Activated T-cell treated with anti-CD3 and anti-CD28 coated beads, Interleukin-2, amount 50 U/mL, for 48 hours (primary cell): ENCODE measurements at places on chromosomes 12 and 14.

DNA sequence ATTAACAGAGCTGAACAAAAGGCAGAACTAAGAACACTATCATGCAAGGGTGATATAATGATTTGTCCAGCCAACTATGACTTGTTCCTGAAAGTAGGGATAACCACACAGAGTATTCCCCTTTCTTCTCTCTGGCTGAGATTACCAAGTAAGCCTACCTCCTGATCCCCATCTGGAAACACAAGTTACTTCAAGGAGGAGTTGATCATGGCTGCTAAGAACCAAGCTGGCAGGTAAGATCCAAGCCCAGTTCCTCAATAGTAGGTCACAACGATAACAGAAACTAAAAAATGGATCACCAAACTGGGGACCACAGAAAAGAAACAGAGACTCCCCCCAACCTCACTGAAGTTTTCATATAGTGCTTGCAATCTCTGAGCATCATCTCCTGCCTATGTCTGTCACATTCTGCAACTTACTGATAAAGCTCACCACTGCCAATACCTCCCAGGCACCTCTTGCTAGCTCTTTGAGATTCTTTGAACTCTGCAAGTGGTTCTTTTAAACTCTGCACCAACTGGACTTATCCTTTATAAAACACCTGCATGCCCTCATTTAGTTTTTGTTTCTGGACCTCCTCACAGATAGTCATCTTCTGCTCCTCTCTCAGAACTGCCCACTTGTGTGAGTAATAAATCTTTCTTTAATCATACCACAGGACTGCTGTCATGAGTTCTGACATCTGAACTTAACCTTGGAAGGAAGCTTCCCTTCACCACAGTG lies 76.6 kb downstream of the LRP6 start:
- DNase-seq, result no peak

DNA sequence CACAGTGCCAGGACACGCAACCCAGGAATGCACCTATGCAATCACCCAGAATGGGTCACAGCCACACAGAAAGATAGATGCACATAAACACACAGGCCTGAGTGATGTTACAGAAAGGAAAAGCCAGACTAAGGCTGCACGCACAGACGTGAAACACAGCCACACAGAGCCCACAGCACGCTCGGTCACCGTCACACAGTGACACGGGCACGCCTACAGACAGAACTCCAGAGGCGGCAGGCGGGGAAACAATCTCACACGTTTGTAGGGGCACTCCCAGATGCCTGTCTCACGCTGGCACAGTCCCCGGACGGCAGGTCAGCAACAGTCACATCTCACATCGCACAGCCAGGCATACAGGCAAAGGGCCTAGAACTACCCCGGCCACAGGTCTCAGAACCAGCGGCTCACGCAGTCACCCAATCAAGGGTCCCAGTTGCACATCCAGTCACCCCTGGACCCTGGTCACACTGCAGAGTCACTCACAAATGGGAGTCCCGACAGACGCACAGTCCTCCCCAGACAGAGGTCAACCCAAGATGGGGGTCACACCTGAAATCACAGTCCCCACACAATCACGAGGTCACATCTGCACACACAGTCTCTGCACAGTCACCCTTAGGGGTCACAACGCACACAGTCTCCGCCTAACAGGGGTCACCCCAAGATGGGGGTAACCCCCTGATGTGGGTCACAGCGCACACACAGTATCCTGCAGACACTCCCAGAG lies 790 bp downstream of the SSH1 start:
- DNase-seq, result peak; percentile 79

DNA sequence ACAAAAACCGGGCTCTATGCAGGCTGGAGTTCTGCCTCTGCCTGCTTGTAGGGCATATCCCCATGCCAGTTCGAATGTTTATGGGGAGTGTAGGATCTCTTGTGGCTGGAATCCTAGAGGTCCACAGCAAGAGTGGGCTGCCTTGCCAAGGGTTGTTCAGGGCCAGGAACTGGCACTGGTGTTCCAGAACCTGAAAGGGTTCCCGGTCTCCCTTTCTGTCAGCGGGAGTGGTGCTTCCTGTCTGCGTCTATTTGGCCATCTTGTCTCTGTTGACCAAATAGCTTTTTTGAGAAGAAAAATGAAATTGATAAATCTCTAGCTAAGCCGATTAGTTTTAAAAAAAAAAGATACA lies 17.8 kb downstream of the OLR1 start:
- DNase-seq, result no peak

- DNase-seq, result no peak
Measured at GRCh38 chr12:112998987-112999767, 20.9 kb downstream of the OAS2 start.

DNA sequence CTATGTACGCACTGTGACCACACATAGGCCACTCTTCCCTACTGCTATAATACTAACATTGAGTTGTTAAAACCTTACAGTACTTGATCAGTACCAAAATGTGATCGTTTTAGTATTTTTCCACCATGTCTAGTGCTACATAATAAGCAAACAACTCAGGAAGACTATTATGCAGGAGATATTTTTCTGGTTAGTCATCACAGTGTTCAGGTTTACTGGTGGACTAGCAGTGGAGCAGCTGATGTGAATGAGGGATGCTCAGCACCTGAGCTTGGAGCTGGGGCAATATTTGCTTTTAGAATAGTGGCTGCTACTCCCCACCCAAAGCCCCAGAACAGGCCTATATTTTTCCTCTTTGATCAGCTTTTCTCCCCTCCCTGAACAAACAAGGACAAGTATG lies 513.1 kb downstream of the KCNH5 start:
- DNase-seq, result no peak

DNA sequence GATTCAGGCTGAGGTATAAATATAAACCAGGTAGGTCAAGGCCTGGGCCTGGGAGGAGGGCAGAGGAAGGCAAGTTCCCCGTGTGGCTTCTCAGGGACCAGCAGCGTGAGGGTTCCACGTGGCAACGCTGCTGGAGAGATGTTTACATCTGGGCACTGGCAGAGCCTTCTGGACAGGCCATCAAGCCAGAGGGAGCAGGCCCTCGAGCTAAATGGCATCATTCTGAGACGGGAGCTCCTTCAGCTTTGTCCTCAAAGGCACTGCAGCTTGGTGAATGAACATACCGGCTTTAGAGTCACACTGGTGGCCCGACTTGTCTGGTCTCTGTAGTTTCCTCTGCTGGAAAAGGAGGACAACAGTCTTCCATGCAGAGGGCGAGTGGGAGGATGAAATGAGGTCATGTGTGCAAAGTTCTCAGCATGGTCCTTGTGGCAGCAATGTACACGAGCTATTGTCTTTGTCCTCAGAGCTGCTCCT lies 231.3 kb downstream of the ZFP36L1 start:
- DNase-seq, result no peak
